Endothelial cell (in vitro differentiated cells): ENCODE measurements at places on chromosomes 16 and 17. TPM values are rescaled to one million over a fixed set of nuclear protein-coding genes. Genes with fewer than 3 reads are reported as not detected.
A peak's percentile ranks its signal among the peaks of the same experiment; 100 is the strongest.

DNA sequence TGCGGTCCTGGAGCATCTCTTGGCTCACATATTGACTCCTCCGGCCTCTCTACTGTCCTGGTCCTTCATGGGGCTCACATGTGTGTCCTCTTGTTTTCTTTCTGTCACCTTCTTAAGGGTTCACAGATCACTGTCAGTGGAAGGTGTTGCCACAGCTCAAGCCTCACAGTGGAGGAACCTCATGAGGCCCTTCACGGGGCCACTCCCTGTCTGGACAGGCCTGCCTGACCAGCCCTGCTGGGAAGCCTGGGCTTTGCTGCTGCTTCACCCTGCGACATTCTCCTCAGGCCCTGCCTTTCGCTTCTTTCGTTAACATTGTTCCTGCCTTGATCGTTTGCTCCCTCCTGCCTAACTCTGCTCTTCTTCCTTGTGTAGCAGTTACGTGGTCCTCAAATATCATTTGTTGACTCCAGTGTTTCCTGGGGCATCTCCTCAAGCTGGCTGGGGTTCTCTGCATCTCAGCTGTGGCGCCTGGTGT is 55.9 kb downstream of the WDR45B start:
- no peak for DNase-seq
- peak overlapping the region; percentile 84 for H3K27ac ChIP-seq
- peaks cover 31% of the 10 kb centered on the region for H3K4me1 ChIP-seq
- peaks cover 25% of the 10 kb centered on the region for H3K36me3 ChIP-seq

GRCh38 chr16:58187092-58187491 is 10.8 kb downstream of the CSNK2A2 start:
- no peak for DNase-seq
- H3K4me1 ChIP-seq: peaks cover 4% of the 10 kb centered on the region
- H3K4me3 ChIP-seq: no peak overlapping the region
- peaks cover 2% of the 10 kb centered on the region for H3K27me3 ChIP-seq

DNA sequence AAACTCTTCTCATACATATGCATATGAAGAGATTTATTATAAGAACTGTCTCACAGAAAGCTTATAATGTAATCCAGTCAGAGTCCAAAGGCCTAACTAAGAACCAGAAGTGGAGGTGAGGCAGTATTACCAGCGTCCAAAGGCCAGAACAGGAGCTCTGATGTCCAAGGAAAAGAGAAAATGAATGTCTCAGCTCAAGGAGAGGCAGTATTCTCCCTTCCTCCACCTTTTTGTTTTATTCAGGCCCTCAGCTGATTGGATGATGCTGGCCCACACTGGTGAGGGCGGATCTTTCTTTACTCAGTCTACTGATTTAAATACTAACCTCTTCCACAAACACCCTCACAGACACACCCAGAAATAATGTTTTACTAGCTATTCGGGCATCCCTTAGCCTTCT is 43.4 kb downstream of the FBXL20 start:
- H3K36me3 ChIP-seq: no peaks in the 10 kb centered on the region
- no peak overlapping the region for H3K4me3 ChIP-seq
- no peak for DNase-seq
- H3K27me3 ChIP-seq: no peaks in the 10 kb centered on the region
- H3K27ac ChIP-seq: no peak overlapping the region

DNA sequence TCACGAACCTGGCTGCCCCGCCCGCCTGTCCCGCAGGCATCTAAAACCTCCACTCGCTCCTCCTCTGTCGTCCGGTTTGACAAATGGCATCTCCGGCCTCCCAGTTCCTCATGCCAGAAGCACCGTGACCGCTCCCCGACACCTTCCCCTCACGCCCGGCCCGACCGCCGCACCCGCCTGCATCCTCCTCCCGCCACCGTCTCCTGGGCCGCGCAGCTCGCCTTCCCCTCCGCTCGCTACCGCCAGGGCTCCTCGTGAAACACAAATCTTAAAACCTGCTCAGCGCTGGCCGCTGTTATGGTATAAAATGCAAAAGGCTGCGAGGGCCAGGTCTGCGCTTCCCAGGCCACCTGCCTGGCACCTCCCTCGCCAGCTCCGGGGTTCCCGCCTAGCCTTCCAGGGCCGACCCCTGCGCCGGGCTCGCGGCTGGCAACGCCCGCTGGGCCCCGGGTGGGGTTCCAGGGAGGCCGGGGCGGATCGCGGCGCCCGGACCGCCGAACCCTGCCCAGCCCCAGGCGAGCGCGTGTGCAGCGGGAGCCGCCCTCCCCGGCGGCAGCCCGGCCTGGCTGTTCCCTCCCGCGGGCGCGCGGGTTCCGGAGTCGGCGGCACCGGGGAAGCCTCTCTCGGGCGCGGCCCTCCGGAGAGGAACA is 488 bp downstream of the SPSB3 start:
- peak; percentile 36 for DNase-seq
- peak overlapping the region; percentile 30 for H3K27ac ChIP-seq
- peak overlapping the region; percentile 94 for H3K4me3 ChIP-seq
- no peaks in the 10 kb centered on the region for H3K36me3 ChIP-seq
- peaks cover 13% of the 10 kb centered on the region for H3K4me1 ChIP-seq

The NUDT16L1 gene
- total RNA-seq: 43.1 TPM
